ENCODE measurements at places on chromosomes 5 and 9.

GRCh38 chr9:96688187-96688586, 33.1 kb upstream of the PRXL2C start:
- DNase-seq: no peak

DNA sequence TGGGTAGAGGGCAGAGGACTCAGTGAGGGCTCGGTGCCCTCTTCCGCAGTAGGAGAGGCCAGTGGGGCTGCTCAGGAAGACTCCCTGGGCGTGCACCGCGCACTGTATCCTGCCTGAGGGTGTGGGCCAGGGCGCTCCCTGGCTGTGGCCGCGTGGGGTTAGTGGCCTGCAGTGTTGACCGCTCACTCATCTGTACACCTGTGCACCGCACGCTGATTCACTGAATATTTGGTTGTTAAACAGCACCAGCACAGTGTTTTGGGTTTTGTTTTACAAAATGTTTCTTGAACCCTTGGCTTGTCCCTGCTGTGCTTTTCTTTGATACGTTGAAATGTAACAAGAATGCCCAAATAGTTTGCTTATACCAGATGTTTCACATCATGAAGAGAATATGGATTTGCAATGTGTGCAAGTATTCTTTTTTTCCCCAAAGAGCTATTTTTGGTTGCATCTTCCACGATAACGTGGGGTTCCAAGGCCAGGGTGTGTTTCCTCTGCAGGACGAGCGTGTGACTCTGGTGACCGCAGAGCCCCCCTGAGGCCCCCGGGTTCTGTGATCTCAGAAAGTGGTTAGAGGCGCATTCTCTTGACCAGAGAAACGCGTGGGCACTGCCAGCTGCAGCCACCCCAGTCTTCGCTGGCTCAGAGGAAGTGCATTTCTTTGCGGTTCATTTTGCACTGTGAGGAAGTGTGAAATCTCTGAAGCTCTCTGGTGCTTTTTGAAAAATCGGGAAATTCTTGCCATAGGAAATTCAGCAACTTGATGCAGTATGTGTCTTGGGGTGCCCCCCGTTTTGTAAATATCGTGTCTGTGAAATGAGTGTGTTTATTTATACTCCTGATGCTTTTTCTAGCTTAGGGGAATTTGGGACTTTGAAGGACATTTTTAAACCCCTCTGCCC, 46.9 kb downstream of the AHRR start:
- no peak for DNase-seq

- no peak for DNase-seq
Observed at GRCh38 chr5:151758141-151758429, 346 bp downstream of the ATOX1 start.

GRCh38 chr5:36642089-36642488, 35.7 kb downstream of the SLC1A3 start:
- no peak for DNase-seq

DNA sequence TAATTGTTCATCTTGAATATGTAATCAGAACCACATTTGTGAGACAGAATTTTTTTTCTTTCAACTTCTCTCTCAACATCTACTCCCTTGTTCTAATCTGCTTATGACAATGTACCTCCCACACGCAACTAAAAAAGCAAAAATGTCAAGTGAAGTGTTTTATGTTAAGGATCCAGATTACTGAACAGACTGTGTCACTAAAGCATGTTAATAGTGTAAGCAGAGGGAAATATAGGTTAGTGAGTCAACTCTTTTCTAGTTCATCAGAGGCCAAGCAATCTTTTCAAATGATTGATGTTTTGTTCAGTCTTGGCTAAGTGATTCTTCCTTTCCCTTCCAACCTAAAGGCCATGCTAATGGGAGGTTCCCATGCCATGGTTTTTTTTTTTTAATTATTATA, 34.7 kb upstream of the IDNK start:
- no peak for DNase-seq

- no peak for DNase-seq
Observed at GRCh38 chr5:20266066-20266465, 278.1 kb upstream of the CDH18 start.

DNA sequence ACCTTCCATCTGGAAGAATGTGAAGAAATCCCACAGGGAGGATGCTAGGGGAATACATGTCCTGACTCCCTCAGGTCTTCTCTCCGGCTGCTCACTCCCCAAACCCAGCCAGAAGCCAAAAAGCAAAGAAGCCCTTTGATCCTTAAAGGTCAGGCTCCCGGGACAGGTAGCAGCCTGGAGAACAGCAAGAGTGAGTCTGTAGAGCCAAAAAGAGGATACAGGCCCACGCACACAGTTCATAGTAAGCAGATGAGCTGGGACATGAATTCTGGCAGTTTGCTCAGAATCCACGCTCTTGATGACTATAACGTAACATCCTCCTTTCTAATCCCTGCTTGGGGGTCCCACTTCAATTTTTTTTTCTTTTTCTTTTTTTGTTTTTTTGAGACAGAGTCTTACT, 72.0 kb upstream of the SLC44A1 start:
- no peak for DNase-seq

DNA sequence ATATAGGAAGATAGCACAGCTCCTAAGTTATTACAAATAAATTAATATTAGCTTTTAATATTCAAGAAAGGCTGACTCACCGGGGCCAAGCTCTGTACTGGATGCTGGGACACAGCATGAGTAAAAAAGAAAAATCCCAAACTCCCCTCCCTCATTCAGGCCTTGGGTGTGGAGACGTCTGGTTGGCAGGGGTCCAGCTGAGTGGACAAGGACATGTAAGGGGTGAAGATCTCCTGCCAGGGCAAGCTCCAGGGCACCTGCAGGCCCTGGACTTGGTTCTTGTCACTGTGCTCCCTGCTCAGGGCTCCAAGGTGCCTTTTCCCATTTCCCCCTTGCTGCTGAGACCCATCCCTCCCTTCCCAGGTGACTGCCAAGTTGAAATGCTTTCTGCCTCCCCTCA, 388.5 kb downstream of the ENC1 start:
- no peak for DNase-seq

- no peak for DNase-seq
Observed at GRCh38 chr5:17204133-17204489, 13.3 kb upstream of the BASP1 start.

DNA sequence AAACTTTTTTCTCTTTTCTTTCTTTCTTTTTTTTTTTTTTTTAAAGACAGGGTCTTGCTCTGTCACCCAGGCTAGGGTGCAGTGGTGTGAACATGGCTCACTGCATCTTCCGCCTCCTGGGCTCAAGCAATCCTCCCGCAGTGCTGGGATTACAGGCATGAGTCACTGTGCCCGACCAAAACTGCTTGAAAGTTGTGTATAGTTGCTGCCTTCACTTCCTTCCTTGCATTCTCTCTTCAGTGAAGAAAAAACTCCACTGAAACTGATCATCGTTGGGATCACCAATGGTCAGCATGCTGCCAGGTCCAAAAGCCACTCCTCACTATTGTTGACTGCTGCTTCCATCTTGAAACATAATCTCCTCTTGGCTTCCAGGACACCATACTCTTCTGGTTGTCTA, 66.6 kb upstream of the CTNNA1 start:
- no peak for DNase-seq

DNA sequence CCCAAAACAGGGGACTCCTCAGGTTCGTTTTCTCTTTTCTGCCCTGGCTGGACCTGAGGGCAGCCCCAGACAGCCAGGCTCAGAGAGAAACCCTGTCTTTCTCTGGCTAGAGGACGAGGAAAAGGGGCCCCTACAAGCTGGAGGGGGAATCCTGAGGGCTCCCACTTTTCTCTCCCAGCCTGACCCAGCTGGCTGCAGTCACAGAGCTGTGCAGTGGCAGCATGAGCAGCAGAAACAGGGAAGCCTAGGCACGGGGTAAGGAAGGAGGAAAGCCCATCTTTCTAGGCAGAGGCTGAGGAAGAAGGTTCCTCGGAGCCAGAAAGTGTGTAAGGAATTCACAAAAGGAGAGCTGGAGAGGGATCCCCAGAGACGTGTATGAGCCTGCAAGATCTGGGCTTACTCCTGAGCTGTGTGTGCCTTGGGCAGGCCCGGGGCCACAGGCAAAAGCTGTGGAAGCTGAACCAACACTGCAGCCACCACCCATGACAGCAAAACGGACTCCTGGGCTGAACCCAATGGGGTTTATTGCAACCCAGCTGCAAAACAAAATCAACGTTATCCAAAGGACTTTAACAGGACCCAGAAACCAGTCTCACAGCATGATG, 16.2 kb downstream of the CAMSAP1 start:
- no peak for DNase-seq
